ENCODE measurements at places on chromosomes 5 and 9.

DNA sequence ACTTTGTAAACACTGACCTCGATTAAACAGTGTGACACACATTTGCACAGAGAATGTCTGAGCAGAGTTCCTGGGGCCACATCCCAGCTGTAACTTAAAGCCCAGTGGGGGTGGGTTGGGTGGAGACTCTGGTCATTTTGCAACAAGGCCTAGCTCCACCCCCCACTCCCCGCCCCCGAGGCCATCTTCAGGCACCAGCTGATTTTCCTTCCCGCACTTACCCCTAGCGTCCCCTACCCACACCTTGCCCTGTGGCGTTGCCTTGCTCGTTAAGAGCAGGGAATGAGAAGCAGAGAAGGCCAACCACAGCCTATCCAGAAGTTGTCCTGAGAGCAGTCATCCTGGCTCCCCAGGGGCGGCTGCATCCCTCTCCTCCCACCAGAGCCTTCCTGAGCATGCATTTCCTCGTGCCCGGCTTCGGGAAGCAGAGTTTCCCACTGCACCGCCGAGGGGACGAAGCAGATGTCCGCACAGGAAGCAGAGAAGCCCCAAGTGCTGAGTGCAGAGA, 101.7 kb upstream of the SARDH start:
- no peak for DNase-seq

DNA sequence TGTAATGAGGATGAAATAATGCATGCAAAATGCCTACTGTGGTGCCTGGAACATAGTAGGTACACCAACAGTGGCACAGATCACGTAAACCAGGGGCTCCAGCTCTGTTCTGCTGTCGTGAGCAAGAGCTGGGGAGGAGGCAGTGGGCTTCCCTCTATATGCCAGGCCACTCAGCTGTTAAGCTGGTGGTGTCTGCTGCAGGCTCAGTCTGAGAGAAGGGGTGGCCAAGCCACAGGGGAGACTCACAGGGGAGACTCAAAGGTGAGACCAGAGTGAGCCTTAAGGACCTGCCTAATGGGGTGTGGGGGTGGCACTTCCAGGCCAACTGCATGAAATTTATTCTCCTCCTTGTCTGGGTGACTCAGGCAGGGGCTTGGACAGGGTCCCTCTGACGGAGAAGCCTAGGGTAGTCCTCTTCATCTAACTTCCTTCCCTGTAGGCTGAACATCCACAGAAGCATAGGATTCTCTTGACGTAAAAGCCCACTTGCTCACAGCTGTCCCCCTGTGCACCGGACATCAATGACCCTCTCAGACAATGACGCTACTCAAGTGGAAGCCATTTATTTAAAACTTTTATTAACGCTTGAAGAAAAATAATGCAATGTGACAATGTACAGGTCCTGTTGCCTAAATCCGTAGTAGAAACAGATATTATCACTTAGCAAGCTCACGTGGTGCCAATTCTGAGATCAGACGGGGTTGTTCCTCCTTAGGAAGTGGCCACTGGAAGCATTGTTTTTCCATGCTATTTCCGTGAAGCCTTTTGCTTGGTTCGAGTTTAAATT, 13.9 kb downstream of the STC2 start:
- DNase-seq: no peak

GRCh38 chr5:56229111-56229510, 4.0 kb downstream of the ANKRD55 start:
- no peak for DNase-seq

DNA sequence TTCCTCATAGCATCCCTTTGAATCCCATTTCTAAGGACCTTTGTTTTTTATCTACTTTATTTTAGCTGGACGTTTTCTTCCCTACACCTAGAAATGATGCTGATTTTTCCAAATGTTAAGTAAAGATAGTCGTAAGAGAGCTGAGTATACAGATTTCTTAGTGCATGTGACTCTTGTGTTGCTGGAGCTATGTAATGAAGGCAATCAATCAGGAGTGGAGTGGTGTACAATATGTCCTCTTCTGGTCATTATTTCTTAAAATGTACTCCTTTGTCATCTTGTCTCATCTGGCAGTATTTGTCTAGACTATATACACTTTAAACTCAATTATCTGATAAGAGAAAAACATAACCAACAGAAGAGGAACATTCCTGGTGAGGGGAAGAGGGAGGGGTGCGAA, 13.5 kb downstream of the GAPT start:
- DNase-seq: no peak

DNA sequence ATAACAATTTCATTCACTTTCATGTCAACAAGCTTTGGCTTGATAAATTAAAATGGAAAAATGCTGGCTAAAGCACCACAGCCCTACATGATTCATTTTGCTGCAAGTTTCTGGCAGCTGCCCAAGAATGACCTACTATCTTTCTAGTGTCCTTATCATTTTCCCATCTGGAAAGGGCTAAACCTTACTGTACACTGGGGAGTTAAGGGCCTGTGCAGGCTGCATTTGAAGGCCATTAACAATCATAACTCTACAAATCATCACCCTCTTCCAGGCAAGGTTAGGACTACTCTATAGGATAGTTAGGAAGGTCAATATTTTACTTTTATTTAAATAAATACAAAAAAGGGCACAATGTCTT, 579.7 kb upstream of the ZNF608 start:
- peak; percentile 86 for DNase-seq

- DNase-seq: no peak
Observed at GRCh38 chr9:36191290-36191645, 547 bp downstream of the CLTA start.

- DNase-seq: no peak
Observed at GRCh38 chr5:89399548-89399947, 516.6 kb upstream of the MEF2C start.

DNA sequence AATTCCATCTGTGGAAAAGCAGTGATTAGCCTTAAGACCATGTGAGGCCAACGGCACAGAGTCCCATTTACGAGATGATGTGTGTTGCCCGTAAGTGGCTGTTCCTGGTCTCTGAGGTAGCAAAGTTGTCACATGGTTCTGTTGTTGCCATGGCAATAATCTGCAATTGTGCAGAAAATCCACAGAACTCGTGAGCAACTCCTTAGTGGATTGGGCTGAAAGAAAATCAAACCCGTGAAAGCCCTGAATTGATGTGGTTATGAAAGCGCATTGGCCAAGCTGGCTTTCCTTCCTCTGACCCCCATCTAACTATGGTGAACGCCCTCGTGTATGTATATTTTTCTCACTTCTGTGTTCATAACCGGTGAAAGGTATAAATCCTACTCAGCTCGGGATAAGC, 614.7 kb downstream of the EBF1 start:
- DNase-seq: no peak

DNA sequence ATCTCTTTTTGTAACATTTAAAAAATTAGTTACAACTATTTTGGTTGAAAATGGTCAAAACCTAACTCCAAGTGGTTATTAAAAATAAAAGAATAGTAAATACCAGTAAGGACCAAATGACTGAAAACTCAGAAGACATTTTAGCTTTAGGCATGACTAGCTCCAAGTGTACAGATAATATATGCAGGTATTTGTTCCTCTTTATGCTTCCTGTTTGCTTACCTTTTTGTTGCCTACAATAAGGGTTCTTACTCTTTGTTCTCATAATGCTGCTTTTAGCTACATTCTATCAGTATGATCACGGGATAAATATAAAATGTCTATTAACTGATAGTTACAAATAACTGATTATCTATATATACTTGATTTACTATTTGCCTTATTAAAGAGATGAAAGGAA, 259.6 kb downstream of the CDH12 start:
- DNase-seq: no peak

DNA sequence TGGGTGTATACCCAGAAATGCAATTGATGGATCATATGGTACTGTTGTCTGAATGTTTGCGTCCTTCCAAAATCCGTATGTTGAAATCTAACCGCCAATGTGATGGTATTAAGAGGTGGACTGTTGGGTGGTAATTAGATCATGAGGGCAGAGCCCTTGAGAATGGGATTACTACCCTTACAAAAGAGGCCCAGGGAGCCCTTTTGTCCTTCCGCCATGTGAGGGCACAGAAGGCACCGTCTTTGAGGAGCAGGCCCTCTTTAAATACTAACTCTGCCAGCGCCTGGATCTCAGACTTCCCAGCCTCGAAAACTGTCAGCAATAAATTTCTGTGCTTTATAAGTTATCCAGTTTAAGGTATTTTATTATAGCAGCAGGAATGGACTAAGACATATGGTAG, 156.0 kb upstream of the OTULINL start:
- DNase-seq: no peak

DNA sequence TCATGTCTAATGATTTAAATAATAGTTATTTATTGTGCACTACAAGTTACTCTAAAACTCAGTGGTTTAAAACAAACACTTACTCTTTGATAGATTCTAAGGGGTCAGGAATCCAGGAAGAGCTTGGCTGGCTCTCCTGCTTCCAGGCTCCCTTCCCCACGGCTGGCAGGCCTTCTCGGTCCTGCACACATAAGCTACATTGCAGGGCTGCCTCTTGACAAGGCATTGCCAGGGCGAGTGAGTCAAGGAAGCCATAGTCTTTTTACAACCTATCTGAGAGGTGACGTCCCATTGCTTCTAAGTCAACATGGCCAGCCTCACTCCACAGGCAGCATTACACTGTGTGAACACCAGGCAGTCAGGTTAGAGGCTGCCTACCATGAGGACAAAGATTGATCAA, 119.8 kb downstream of the AUH start:
- DNase-seq: no peak

GRCh38 chr9:35682520-35683315, 7.0 kb downstream of the TPM2 start:
- DNase-seq: no peak

DNA sequence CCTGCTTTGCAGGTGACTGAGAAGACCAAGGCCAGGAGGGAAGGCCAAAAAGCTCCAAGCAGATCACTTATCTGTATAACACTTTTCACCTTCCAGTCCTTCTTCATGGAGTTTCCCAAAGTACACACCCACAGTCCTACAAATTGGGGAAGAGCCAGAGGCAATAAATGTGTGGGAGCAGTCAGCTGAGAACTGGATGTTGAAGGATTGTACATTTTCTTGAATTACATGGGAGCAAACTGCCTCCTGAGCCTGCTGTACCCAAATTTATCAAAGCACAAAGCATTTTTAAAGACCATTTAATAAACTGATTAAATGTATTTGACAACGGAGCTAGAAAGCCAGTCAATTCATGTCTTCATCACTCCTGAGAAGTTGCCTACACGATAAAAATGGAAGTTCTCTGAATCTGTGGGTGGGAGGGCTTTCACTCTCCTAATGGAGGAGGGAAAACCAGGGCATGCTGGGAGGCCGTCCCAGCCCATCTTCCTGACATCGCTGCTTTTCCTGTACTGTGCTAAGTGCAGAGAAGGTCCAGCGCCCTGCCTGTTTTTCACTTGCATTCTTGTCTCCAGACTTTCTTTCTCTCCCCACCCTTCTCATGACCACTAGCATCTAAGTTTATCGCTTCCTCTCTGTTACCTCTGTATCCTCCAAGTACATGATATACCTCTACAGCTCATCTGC, 79.0 kb downstream of the KCNIP1 start:
- no peak for DNase-seq

GRCh38 chr9:120920806-120921178, 5.8 kb downstream of the TRAF1 start:
- DNase-seq: no peak

GRCh38 chr9:38431116-38431515, 6.9 kb upstream of the IGFBPL1 start:
- no peak for DNase-seq

DNA sequence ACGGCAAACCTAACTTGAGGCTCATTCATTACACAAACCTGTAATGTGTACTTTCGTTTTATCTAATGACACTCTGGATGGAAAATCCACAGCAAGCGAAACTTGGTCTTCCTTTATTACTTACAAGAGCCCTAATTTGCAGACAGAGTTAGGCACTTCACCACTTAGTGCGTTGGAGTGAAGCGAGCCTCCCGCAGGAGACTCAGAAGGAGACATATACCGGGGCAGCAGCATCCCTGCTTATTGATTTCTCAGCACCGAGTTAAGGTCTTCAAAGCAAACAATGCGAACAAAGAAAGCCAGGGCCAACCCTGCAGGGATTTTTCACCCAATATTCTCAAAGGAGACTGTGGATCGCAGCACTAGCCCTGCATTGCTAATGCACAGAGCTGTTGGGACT, 28.6 kb downstream of the LSM11 start:
- no peak for DNase-seq

DNA sequence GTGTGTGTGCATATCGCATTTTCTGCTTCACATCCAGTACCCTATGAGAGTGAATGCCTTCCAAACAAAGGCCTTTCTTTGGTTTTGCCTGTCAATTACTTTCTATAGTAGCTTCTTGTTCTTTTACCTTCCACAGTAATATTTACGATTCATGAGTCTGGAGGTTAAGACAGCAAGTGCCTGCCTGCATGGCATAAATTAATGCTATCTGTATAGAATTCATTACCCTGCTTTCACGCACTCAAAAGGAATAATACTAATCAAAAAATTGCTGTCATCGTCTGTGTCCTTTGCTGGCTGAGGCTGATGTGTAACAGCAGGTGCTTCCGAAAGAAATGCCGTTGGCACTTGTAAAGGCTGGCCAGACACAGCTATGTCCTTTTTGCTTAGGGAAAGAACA, 1304.4 kb upstream of the CDH6 start:
- no peak for DNase-seq

GRCh38 chr9:35579130-35579529, 25.9 kb upstream of the TESK1 start:
- DNase-seq: no peak

- DNase-seq: no peak
Observed at GRCh38 chr9:31608881-31609280, 775.6 kb upstream of the ACO1 start.

GRCh38 chr5:101838435-101838834, 457.6 kb downstream of the SLCO4C1 start:
- no peak for DNase-seq

DNA sequence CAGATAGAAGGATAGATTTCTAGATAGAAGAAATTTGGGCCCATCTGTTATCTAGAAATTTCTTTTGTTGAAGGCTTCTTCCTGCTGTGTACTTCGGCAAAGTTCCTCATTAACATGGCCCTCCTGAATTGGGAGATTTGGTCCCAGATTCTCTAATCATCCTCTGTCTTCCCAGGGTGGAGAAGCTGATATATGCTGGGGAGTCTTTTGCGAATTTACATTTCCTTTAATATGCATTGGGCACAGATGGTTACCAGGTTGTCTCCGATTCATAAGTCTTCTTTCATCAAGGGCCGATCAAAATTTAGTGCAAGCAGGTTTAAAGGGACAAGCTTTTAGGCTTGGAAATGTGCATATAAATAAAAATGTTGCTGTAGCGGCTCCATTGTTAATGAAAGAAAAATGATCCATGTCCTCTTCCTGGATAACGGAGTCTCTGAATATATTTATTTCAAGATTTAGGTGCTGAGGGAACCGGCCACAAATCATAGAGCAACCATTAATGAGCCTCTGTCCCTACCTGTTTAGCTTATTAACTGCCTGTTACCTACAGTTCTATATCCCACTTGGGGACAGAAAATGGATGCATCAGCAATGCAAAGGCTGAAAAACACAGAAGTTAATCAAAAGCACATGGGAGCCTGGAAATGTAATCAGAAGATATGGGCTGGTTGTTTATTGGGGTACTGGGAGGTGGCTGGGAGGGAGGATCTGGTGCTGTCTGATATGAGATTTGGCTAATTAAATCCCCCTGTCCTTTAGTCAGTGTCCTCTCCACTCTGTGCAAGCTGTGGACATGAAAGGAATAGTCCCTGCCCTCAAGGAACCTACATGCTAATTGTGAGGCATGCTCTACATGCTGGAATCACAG, 234.7 kb downstream of the MAN2A1 start:
- no peak for DNase-seq

Data from NCI-H1092 (cell line).